Upper lobe of left lung (tissue), 6 donors: ENCODE measurements at places on chromosomes 5 and 9.

GRCh38 chr5:1550287-1551076 is 26.7 kb upstream of the LPCAT1 start:
- DNase-seq: no peak

DNA sequence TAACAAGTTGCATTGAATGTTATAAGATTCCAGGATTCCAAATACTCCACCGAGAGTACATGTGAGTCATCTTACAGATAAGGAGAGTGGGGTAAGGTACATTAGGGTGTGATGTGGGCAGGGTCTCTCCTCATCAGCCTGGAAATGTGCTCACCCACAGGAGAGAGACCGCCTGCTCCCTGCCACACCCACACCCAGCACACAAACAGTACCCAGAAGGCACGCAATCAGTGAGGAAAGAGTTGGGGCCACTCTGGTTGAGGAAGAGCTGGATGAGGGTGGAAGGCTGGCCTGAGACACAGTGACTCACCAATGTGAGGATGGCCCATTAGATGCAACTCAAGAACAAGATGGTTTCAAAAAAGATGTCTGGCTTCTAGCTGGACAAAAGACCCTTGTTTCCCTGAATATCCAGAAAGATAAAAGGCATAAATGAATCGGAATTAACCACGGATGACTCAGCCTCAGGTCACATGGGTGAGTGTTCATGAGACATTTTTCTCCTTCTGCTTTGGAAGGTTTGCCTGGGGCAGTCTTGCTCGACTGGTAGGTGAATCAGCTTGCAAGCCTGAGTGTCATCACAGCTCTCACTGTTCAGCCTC is 51.1 kb upstream of the LHFPL2 start:
- DNase-seq: no peak

DNA sequence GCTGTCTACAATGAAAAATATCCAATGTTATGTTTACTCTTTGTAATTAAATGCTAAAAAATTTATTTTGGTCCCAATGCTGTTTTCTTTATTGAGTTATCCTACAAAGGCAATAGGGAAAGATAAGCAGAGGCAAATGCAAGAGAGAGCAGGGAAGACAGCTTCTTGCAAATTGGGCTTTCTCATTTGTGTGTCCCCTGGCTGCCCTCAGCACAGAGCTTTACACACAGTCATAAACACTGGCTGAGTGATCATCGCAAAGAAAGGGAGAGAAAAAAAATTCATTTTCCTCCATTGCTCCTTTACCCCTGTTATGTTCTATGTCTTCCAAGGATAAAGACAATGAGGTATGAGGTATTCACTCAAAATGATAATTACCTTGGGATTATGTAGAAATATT is 2.3 kb upstream of the TSSK1B start:
- no peak for DNase-seq

DNA sequence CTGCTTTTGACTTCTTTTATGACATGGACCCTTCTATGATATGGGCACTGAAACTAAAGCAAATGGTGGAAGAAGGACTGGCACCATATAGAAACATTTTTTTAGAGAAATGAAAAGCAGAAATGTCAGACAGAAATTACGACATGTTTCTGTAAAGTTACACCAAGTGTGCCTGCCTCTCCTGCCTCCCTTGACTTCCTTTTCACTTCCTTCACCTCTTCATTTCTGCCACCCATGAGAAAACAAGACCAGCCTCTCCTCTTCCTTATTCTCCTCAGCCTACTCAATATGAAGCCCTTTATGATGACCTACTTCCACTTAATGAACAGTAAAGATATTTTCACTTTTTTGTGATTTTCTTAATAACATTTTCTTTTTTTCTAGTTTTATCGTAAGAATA is 44.5 kb downstream of the ERCC6L2 start:
- no peak for DNase-seq

DNA sequence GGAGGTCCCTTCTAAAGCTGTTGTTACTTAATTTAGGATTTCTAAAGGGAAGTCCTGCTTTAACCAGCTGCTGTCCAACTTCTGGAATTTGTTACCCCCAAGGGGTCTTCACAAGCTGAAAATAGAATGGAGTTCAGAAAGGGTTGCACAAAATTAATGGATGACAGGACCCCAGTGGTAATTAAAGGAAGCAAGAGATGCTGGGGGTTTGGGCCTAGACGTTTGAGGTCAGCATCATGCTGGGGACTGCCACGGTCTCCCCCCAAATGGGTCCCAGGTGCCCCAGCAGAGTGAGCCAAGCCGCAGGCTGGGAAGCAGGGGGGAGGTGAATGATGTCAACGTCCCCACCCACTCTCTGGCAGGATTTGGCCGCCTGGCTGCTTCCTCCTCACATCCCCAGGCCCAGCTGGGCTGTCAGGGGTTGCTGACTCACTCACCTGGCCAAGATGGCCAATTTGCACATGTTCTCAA is 97.5 kb upstream of the ARAP3 start:
- no peak for DNase-seq

GRCh38 chr5:126525630-126526245 is 69.3 kb downstream of the ALDH7A1 start:
- no peak for DNase-seq
